CD4-positive, alpha-beta T cell treated with Interleukin-10 for 1 hour (primary cell): ENCODE measurements at places on chromosomes 1 and 21.

DNA sequence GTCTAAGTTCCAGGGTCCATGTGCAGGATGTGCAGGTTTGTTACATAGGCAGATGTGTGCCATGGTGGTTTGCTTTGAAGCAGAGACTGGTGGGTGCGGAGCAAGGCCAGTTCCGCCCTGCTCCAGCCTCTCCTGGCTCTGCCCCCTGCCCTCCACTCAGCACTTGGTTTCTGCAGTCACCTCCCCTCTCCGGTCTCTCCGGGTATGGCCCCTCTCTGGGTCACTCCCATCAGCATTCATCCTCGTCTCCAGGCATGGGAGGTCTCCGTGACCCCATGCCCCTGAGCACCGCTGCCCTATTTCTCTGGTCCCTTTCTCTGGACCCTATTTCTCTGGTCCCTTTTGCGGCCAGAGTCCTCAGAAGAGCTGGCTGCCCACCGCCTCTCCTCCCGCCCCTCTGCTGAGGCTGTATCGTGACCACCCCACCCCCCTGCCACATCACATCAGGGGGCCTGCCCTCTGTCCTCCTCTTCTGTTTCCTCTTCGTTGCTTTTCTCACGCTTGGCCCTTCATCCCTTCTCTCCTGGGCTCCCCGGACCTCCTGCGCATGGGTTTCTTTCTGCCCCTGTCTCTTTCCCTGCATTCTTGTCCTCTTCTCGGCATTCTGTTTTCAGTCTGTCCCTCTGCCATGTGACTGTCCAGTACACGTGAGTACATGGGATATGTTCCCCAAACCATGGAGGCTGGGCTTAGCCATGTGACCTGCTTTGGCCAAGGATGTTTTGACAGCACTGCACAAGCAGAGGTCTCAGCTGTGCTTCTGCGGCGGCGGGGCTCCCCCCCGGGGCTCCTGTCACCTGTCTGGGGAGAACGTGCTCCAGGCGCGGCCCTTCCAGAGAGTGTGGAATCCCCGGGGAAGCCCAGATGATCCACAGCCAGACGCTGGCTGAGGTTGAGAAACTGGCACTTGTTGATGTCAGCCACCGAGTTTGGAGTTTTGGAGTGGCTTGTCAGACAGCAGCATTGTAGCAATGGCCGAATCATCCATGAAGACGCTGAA, 54.4 kb upstream of the C1orf174 start:
- DNase-seq: no peak

DNA sequence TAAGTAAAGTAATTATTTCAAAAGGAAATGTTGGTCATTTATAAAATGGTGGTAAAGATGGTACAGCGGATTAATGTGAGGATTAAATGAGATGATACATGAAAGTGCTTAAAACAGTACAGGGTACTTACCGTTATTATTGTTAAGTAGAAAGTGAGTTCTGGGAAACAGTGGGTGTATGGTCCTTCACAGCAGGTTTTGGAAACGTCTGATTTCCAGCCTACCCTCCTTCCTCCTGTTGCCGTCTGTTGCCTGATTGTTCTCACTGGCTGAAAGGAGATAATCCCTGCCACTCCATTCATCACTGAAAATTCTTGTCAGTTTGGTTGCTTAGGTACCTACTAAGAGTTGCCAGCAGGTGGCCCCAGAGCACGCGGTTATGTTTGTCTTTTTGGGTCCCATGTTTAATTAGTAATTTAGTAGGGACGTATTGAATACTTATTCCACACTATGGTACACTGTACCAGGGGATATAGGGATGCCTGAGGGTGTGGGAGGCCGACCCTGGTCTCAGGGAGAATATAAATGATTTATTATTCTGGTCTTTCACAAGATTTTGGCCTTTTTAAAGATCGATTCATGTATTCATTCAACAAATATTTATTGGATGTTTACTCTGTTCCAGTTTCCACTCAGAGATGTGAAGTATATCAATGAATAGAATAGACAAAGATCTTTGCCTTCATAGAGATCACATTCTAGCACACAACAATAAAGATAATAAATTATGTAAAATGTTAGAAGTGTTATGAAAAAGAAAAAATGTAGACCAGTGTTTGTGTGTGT, 30.8 kb upstream of the RPTN start:
- DNase-seq: peak; percentile 77

- no peak for DNase-seq
These were observed 51.6 kb downstream of the BACH1 start for GRCh38 chr21:29350246-29350779.

GRCh38 chr1:5928714-5929400, 63.4 kb downstream of the NPHP4 start:
- no peak for DNase-seq

- DNase-seq: peak; percentile 90
These were observed 41.3 kb downstream of the PIK3C2B start for GRCh38 chr1:204453141-204453772.
